Thyroid gland (tissue), 4 donors: ENCODE measurements at places on chromosomes 5 and 9.

GRCh38 chr5:67934976-67935375 lies 280.6 kb upstream of the PIK3R1 start:
- no peak for DNase-seq

DNA sequence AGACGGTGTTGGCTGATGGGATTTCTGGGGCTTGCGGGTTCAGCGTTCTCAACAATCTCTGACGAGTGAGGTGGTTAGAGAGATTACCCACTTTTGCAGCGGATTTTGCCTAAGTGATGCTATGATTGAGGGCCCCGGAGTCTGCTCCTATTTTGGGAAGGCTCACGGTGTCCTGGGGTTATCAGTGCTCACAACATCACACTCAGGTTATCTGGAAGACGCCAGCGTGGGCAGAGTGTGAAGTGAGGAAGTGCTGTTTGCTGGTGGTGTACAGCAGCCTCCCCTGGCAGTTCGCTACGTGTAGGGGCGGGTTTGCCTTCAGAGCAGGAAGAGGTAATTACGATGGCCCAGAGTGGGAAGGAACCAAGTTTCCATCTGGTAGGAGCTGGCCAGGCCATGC lies 341.2 kb upstream of the IRX2 start:
- no peak for DNase-seq

DNA sequence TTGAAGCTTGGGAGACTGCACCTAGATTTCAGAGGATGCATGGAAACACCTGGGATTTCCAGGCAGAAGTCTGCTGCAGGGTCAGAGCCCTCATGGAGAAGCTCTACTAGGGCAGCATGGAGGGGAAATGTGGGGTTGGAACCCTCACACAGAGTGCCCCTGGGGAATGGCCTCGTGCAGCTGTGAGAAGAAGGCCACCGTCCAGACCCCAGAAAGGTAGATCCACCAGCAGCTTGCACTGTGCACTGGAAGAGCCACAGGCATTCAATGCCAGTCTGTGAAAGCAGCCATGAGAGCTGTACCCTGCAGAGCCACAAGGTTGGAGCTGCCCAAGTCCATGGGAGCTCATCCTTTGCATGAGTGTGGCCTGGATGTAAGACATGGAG lies 285.3 kb upstream of the FAM174A start:
- DNase-seq = no peak

DNA sequence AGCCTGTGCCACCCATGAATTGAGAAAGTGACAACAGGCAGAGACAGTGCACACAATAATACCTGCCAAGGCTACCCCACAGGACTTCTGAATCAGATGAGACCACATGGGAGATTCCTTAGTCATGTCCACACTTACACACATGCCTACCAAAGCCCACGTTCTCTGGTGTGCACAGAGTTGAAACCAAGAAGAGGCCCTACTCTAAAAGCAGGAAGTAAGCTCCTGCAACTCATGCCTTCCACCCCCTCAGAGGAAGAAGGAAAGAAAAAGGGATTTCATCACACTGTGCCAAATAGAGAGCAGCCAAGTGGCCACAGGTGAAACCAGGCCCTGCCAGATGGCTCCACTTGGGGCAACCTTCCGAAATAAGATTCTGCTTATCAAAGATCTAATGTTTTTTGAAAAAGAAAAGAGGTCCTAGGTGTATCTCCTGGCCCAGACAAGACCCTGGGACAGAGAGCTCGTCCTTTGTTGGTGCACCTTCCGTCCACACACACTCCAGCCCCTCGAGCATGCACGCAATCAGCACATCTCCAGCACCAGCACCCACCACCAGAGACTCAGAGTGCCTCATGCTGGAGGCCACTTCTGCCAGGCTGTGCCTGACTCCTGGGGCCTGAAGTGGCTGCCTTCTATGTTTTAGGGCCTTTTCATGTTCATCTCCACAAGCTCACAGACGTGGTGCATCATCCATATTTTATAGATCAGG lies 114.6 kb upstream of the SPOCK1 start:
- DNase-seq = no peak

- peak; percentile 94 for DNase-seq
Observed at GRCh38 chr5:172417983-172418630, 36.2 kb downstream of the SH3PXD2B start.

- DNase-seq = no peak
Observed at GRCh38 chr5:34959323-34959722, 30.0 kb downstream of the DNAJC21 start.

- peak; percentile 87 for DNase-seq
Observed at GRCh38 chr5:136082390-136083193, 50.1 kb upstream of the SMAD5 start.
